ENCODE measurements at places on chromosomes 4 and X. TPM values are rescaled to one million over a fixed set of nuclear protein-coding genes. Genes with fewer than 3 reads are reported as not detected.
A peak's percentile ranks its signal among the peaks of the same experiment; 100 is the strongest.

- no peak for ATAC-seq
Measured at GRCh38 chr4:16005676-16006075, 42.7 kb upstream of the FGFBP2 start.

DNA sequence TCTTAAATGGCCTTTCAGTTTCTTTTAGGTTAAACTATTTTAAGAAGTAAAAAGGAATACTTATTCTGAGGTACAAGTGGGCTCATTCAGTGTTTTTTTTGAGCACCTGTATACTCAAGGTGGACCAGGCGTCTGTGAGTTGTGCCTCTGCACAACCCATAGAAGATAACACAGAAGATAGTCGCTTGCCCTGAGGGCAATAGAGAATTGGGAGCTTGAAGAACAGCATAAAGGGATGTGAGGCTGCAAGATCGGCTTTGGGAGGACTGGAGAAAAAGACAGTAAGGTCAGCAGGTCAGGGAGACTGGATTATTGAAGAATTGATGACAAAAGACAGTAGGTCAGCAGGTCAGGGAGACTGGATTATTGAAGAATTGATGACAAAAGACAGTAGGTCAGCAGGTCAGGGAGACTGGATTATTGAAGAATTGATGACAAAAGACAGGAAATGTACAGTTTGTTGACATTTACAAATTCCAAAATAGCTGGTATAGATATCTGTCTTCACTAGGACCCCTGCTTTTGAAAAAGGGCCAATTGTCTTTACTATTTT lies 3.1 kb downstream of the CPE start:
- no peak for ATAC-seq

DNA sequence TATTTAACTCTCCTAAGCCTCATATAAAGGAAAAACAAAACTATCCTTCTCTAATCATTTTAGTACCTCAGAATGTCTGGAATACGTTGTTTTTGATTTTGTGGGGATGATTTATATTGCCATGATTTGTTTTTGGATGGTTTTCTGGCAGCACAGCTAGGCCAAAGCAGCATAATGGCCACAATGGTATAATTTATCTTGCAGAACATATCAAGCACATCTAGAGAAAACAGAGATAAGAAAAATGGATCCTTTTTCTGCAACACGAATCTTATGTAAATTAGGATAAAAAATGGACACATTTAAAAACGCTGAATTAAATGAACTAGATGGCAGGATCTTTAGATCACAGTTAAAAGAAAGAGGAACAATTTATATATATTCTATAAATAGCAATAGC lies 269.9 kb upstream of the FAT4 start:
- no peak for ATAC-seq

GRCh38 chrX:116436358-116436816 lies at the start of gene SLC6A14:
Gene SLC6A14 (plus strand): TSS chrX:116436606. CDS start chrX:116436710, 104 bp downstream.
- no peak for ATAC-seq

- ATAC-seq: no peak
Measured at GRCh38 chrX:153801669-153802068, 7.2 kb downstream of the SSR4 start.

- ATAC-seq: no peak
Measured at GRCh38 chrX:21014326-21014725, 359.9 kb upstream of the CNKSR2 start.

DNA sequence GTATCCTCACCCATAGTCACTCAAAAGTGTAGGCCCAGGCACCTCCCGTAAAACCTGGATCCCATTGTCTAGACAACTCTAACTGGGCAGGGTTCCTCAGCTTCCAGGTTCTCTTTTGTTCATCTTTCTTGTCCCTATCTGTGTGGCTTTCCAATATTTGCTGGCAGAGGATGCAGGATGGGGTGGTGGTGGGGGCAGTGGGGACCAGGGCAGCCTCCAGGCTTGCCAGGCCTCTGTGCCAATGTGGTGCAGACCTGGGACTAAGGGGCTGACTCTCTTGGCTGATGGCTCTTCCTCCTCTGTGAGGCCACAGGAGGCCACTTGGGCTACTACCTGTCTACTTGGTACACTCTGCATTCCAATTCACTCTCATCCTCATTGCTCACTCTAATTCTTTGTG lies 76.4 kb downstream of the NBDY start:
- no peak for ATAC-seq

- ATAC-seq: no peak
Measured at GRCh38 chr4:136687118-136687517, 845.2 kb downstream of the PCDH18 start.

DNA sequence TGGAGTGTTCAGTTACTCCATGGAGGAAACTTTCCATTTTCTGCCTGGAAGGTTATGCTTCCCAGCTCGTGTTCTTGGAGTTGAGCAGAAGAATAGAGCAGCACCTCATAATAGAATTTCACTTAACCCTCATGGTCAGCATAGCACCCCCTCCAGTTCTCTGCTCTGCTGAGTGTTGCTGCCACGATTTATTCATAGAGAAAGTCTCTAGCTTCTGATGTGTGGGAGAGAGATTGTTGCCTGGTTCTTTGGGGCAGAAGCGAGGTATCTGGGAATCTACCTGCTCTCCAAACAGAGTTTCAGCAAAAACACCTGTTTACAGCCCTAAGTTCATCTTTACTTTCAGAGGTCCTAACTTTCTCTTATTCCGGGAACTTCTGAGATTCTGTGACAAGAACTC lies 3.9 kb upstream of the DTHD1 start:
- ATAC-seq: no peak

DNA sequence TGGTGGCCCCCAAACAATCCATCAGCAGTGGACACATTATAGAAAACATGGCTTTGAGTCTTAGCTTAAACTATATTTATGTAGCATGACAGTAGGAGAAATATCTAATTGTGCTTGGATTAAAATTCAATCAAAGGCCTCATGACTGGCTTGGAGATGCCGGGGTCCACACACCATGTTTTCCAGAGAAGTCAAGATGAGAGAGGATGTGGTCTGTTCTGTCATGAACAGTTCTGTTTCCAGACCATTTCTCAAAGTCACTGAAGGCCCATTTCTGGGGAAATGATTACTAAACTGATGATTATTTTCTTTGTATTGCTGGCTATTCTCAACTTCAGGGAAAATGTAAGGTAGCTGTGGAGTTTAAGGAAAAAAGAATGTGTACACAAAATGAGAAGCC lies 76.3 kb downstream of the C4orf51 start:
- ATAC-seq: no peak

DNA sequence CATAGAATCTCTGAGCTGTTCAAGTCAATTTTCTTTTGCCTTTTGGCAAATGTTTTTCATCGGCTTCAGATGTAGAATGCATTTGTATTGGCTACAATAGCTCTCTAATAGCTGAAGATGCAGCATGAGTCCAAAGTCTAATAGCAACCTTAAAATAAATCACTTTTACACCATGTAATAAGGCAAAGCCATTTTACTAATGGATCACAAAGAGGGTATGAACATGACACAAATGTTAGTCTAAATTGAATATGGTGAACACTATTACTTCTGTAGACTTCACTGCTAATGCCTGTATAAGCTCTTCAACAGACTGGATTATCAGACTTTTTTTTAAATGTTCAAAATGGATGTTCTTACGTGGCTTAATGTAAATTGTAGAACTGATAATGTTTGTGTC lies 645.3 kb downstream of the TLL1 start:
- no peak for ATAC-seq

DNA sequence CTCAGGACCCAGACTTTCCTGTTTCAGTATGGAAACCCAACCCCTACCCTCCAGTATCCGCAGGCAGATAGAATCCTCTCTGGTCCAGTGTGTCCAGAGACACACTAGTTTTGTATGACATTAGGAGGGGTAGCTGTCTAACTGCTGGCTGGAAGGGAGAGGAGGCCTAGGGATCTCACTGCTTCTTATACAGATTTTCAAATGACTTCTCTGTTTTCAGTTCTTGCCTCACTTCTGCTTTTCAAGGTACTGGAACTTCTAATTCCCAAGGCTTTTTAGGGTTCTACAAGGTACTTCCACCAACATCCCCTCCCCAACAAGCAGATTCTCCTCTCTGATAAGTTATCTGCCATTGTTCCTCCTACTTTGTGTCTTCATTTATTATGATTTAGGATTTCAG lies 6.1 kb downstream of the SGCB start:
- no peak for ATAC-seq

- peak; percentile 82 for ATAC-seq
Measured at GRCh38 chrX:19670321-19670750, 155.0 kb upstream of the MAP3K15 start.

GRCh38 chr4:180179146-180179545 lies 2064.1 kb upstream of the TENM3 start:
- ATAC-seq: no peak

Gene MTNR1A
- not detected for total RNA-seq

Gene HS3ST1
- 0.66 TPM for total RNA-seq

Gene ABCG2
- 3.1 TPM for total RNA-seq

Gene MAGEA1
- total RNA-seq: not detected

Gene CLDN22
- 1.4 TPM for total RNA-seq

Gene MID2
- 54.6 TPM for total RNA-seq
